ENCODE measurements at places on chromosomes 12 and 14. TPM values are rescaled to one million over a fixed set of nuclear protein-coding genes. Genes with fewer than 3 reads are reported as not detected.

GRCh38 chr12:94133964-94134795 is 14.2 kb upstream of the PLXNC1 start:
- no peak overlapping the region for H3K4me3 ChIP-seq
- H3K4me1 ChIP-seq: no peaks in the 10 kb centered on the region
- no peak for DNase-seq
- no peaks in the 10 kb centered on the region for H3K27me3 ChIP-seq
- H3K36me3 ChIP-seq: no peaks in the 10 kb centered on the region

DNA sequence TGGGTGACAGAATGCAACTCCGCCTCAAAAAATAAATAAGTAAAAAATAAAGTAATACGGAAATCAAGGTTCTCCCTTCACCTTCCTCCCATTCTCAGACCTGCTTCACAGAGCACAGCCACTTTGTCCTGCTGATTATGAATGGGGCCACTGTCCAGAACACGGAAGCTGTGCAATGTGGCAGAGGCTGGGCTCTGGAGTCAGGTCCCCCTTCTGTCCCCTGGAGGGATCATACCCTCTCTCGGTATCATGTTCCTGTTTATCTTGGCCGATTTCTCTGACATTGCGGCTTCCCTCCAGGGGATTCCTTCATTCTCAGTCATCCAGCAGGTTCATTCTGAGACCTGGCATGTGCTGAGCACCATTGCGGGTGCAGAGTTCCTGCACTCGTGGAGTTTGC is 11.3 kb downstream of the PPP2R5C start:
- no peak for DNase-seq
- H3K4me3 ChIP-seq: no peak overlapping the region
- H3K27me3 ChIP-seq: no peaks in the 10 kb centered on the region
- no peaks in the 10 kb centered on the region for H3K36me3 ChIP-seq
- no peaks in the 10 kb centered on the region for H3K4me1 ChIP-seq

SLC7A7 gene
- 34.4 TPM for total RNA-seq

DNA sequence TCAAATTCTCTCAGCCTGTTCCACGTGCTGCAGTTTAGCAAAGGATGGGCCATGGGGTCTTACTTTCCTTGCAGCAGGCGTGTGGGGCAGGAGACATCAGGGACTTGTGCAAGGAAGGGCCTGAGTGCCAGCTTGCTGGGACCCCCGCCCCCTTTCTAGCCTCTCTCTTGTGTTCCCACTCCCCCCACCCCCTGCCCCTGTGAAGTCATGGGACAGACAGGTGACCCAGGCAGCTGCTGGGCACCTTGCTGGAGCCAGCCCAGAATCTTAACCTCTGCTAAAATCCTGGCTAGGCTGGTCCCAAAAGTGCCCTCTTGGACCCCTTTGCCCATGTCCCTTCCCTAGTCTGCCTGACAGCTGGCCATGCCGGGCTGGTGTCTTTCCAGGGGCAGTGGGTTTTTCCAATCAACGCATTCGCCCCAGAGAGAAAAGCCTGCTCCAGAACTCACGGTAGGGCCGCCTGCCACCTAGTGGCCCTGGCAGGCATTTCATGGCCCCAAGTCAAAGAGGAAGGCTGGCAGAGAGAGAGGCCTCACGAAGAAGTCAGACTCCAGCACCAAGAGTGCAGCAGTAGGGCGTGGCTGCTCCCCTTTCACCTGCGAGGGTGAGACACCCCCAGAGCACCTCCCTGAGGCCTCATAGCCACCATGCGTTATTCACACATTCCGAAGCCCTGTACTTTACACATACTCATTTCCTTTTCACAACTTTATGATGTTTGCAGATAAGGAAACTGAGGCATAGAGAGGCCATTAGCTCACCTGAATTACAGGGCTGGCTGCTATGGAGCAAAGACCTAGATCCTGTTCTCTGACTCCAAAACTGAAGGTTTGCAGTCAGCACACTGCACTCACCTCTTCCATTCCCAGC is 67.4 kb downstream of the LGMN start:
- H3K4me1 ChIP-seq: peaks cover 5% of the 10 kb centered on the region
- peak overlapping the region; percentile 27 for H3K27ac ChIP-seq
- H3K27me3 ChIP-seq: no peaks in the 10 kb centered on the region
- peaks cover 34% of the 10 kb centered on the region for H3K36me3 ChIP-seq
- peak overlapping the region; percentile 13 for H3K4me3 ChIP-seq

Measured in thoracic aorta (tissue), 2 donors.